CD4-positive, alpha-beta T cell treated with Interleukin-15 for 1 hour (primary cell): ENCODE measurements at places on chromosomes 2 and 18.

DNA sequence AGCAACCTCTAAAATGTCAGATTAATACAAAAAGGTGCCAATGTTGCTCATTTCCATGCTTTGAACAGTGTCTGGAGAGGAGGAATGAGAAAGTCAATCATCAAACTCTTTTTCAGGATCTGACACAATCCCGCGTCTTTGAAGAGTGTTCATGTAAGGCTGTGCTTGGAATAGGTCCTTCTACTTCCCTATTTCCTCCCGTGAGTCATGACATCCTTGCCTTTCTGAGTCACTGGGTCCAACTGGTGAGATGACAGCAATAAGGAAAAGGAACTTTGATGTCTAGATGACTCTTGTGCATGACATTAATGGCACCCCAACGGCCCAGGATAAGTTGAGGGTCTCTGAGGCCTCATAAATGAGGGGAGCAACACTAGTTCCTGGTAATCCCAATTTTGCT lies 109.0 kb upstream of the CELF4 start:
- no peak for DNase-seq

- DNase-seq, result no peak
Observed at GRCh38 chr2:179235463-179236108, 29.0 kb downstream of the SESTD1 start.

DNA sequence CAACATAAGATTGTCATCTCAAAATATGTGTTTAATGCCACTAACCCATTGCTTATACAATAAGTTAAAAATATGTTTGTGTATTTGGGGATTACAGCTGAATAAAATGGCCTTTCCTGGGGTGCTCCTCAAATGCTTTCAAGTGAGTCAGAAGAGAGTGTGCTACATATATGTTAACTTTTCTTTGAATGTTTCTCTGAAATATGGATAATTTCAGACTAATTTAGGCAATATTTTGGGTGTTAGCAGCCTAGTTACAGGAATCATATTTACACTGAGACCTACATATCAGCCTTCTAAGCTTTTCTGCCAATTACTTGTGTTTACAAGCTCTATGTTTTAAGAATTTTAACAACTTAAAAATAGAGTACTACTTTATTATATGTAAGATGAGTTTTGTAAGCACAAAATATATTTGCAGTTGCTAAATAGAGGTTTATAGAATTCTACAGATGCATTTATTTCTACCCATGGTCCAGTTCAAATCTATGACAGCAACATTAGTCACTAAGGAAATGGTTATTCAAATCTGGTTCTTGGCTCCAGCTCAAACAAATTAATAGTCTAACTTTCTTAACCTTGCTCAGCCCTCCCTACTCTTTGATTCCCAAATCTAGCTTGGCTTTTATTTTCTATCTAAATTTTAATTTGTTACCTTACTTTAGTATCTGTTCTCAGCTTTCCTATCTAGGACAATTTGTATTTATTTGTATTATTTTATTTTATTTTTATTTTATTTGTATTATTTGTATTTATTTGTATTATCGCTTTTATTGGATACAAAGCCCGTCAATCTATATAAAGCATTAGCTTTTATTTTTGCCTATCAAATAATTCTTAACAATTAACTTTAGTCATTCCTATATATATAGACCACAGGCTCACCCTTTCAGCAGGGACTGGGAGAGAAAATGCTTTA lies 48.9 kb downstream of the FSIP2 start:
- no peak for DNase-seq

GRCh38 chr18:78087338-78087737 lies 837.7 kb downstream of the GALR1 start:
- DNase-seq, result no peak

DNA sequence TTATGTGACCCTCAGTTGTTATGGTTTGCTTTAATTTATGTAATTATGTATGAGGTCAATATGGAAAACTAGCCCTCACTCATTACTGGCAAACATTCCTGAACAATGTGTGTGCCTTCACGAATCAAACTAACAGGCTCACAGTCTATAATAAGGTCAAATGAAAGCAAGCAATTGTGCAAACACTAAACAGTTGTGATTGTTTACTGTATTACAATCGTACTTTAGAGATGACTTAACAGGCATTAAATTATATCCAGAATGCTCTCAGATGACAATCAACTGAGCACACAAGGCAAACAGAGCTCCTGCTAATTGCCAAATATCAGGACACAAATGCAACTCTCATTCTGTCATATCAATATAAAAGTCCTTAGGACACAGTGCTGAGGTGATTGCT lies 29.5 kb downstream of the COL5A2 start:
- no peak for DNase-seq

GRCh38 chr2:12031866-12032265 lies 285.4 kb downstream of the LPIN1 start:
- DNase-seq, result no peak

DNA sequence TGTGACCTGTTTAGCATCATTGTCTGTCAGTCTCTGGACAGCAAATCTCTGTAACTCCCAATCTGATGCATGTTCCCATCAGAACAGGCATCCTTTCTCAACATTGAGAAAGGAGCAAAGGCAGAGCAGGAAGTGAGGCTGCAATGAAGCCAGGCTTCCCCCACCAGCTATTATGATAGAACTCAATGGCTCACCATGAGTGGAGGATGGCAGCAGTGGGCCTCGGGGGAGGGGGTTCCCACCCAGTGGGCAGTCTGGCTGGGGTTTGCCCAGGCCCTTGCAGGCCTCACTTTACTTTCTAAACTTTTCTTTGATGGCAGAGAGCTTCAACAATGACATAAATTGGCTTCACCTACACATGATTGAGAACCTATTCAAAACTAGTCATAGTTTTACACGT lies 240.6 kb upstream of the CXCR4 start:
- DNase-seq, result no peak

DNA sequence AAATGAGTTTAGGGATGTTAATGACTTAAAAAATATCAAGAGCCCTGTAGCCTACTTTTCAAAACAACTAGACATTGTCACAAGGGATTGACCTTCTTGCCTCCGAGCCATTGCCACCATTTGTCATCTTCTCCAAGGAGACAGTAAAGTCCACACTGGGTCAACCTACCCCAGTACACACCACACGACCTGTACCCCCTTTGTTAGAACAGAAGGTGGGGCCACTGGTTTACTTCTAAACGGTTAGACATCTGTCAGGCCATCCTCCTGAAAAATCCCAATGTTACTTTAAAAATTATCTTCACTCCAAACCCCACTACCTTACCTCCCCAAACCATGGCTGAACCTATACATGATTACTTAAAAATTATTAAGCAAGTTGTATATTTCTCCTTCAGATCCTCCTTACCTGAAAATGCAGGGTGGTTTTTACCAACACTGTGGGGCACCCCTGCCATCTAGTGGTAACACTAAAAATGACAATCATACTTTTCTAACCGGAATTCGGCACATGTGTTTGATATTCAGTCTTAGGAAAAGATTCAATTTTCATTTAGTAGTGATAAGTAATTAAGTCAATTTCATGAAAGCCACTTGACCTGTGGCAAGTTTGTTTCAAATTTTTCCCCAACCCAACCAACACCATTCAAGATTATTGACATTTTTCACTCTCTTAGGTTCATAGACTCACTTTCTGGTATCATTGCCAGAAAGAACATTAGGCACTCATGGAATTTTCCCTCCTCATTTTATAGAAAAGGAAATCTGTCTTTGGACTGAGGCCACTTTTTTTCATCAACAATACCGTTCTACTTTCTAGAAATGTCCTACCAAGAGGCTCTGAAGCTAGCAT lies 265.3 kb upstream of the PKDCC start:
- DNase-seq, result no peak

- no peak for DNase-seq
Observed at GRCh38 chr2:168343586-168343985, 96.2 kb upstream of the STK39 start.

- DNase-seq, result no peak
Observed at GRCh38 chr2:223621901-223622300, 19.7 kb upstream of the SCG2 start.
